ENCODE measurements at places on chromosomes 13 and 19.

GRCh38 chr13:33583398-33583797, 234.6 kb upstream of the RFC3 start:
- DNase-seq: no peak

GRCh38 chr13:40333226-40333625, 333.2 kb downstream of the FOXO1 start:
- no peak for DNase-seq

- DNase-seq: no peak
Observed at GRCh38 chr13:99265162-99265800, 7.1 kb upstream of the GPR18 start.

- no peak for DNase-seq
Observed at GRCh38 chr19:19304186-19304965, 15.9 kb downstream of the SUGP1 start.

- no peak for DNase-seq
Observed at GRCh38 chr13:40613914-40614313, 52.5 kb downstream of the FOXO1 start.

DNA sequence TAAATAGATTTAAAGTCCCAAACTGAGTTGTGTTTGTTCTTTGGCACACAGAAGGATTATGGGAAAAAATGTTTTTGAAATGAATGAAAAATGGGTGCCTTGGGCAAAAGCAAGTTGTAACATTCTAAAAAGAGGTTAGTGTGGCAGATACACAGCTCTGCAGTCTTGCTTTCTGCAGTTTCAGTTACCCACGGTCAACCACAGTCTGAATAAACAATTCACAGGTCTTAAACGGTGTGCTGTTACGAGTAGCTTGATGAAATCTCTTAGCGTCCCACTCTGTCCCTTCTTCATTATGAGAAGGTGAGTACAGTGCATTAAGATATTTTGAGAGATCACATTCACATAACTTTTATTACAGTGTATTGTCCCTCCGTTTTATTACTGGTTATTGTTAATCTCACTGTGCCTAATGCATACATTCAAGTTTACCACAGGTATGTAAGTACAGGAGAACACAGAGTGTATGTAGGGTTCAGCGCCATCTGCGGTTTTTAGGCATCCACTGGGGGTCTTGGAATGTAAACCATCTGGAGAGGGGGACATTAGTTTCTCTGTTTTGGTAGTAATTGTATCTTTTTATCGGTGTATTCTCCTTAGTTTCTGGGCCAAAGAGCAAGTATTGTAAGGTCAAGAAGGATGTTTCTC, 8.1 kb downstream of the FARP1 start:
- DNase-seq: no peak

DNA sequence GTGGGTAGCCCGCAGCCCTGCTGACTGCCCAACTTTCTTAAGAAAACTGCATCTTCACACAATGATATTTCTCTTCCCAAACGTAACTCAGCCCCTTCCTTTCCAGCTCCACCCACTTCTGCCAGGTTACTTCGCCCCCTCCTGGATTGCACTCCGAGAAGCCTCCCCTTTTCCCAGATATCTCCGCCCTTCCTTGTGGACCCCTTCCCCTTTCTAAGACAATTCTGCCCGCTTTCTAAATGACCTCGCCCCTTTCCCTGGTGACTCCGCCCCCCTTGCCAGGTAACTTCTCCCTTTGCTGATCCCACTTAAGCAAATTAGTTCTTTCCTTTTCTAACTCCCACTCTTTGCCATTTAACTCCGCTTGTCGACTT, 2.6 kb downstream of the VSIG10L start:
- no peak for DNase-seq

DNA sequence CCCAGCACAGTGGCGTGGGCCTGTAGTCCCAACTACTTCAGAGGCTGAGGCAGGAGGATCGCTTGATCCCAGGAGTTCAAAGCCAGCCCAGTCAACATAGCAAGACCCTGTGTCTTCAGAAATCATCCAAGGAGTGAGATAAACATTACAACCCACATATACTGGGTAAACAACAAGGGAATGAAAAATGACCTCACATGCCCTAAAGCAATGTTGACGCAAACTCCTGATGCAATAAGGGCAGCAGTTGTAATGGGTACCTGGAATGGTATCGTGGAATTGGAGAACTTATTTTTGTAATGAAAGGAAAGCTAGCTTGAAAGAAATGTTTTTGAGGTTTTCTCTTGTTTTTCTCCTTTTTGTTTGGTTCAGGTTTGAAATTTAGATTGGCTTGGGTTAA, 24.5 kb upstream of the LGALS16 start:
- DNase-seq: no peak

- no peak for DNase-seq
Observed at GRCh38 chr19:12485052-12485416, 418 bp upstream of the ZNF709 start.

DNA sequence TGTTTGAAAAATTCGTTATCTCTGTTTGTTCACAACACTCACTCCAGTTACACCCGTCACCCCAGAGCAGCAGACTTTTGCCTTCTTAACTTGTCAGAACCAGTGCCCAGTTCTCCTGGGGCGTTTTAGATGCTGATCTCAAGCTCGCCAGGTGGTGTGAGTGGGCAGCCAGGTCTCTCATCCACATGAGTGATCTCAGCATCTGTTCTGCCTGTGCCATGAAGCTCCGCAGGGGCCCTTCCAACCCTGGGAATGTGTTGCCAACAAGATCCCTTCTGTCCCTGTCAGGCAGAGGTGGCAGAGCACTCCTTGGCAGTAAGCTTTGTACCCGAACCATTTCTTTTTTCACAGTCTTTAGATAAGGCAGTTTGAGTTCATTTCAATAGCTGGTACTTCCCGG, 896.5 kb downstream of the UQCRFS1 start:
- DNase-seq: no peak

- peak; percentile 30 for DNase-seq
Observed at GRCh38 chr19:3687774-3688706, 12.2 kb downstream of the PIP5K1C start.

DNA sequence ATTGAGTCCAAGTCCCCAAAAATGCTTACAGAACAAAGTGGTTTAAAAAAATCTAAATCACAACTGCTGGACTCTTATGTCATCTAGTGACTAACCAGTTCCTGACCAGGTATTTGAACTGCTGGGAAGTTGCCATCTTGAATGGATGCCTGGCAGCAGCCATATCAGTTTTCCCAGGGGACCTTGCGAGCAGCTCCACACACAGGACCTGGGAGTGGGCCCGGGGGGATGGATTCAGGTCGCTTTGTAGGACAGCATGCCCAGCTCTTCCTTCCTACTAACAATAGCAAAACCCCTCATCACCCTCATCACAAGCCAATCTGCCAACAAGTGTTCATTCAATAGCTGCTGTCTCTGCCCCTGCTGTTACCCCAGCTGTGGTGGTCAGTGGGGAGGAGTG, 65.3 kb downstream of the KCTD15 start:
- DNase-seq: no peak

DNA sequence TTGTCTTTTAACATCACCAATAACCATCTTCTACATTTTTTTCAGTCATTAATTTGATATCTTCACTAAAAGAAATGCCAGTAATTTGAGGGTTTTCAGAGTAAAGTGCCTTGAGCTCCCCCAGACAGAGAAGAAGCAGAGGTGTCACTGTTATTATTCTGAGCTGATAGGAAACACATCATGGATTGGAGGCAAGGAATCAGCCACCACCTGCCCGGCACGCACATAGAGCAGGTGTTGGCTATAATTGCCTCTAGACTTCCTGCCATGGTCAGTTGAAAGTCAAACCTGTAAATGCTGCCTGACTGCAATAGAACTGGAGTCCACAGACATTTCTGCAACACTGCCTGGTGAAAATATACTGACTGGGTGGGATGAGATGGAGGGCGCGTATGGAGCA, 776.6 kb downstream of the UQCRFS1 start:
- no peak for DNase-seq

DNA sequence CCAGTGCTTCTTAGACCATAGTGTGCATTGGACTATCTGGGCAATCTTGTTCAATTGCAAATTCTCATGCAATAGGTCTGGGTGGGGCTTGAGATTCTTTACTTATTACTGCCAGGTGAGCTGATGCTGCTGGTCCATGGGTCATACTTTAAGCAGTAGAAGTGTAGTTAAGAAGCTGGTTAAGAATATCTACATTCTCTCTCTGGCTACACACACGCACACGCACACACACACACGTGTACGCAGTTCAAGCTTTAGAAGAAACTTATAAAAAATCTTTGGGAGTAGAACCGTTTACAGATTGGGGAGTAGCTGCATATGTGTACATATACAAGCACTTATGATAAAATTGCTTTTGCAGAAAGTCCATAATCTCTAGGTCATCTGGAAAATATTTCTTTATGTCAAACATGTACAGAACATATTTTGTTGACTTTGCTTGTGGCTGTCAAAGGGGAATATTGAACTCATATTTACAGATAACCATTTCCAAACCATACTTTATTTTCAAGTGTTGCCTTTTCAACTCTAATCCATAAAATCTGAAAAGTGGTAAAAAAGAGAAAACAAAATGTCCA, 99.7 kb downstream of the GPC6 start:
- no peak for DNase-seq

DNA sequence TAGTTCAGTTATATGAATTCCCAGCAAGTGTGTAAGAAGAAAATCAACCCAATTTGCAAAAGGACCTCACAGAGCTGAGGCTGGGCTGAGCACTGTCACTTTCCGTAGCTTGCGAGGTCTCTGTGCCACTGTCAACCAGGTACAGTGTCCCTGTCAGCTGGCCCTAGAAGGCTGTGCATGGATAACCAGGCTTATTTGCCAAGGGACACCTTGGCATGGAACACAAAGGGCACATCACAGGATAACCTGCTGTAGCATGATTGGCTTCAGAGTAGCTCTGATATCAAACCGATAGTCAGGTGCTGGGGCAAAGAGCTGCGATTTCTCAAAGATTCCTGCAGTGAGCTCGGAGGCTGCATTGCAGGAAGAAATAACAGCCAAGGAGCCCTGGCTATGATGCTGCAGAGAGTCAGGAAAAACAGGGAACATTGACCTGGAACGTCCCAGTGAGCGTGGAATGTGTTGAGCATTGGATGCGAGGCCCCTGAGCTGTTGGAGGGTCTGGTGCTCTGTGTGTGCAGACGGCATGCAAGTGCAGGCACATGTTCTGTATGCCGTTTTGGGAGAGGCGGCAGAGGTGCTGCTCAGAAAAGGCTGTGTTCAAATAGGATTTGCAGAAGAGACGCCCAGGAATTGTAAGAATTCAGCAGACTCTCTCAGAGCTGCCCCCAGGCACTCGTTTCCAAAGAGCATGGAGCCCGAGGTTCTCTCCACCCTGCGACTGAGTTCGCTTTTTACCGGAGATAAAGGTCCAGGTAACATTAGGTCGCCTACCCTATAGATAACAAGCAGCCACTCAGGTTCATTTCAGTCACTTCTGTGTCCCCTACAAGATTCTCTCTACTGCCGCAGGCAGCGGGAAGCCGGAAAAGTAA, 213.5 kb upstream of the IRS2 start:
- DNase-seq: no peak

DNA sequence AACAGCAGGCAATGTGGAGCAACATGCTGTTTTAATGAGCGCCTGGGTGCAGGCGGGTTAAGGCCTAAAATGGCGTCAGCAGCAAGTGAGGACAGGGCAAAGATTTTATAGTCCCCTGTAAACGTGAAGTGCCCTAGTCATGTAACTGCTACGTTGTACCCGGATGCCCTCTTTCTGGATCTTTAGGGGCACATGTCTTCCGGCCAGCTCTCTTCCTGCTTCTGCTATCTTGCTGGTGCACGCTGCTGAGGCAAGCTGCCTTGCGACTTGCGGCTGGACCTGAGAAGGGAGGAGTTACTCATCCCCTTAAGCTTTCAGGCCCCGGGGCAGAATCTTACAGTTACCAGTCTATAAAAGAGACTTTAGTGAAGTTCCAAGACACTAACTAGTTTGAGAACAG, 303.6 kb upstream of the DACH1 start:
- DNase-seq: no peak

DNA sequence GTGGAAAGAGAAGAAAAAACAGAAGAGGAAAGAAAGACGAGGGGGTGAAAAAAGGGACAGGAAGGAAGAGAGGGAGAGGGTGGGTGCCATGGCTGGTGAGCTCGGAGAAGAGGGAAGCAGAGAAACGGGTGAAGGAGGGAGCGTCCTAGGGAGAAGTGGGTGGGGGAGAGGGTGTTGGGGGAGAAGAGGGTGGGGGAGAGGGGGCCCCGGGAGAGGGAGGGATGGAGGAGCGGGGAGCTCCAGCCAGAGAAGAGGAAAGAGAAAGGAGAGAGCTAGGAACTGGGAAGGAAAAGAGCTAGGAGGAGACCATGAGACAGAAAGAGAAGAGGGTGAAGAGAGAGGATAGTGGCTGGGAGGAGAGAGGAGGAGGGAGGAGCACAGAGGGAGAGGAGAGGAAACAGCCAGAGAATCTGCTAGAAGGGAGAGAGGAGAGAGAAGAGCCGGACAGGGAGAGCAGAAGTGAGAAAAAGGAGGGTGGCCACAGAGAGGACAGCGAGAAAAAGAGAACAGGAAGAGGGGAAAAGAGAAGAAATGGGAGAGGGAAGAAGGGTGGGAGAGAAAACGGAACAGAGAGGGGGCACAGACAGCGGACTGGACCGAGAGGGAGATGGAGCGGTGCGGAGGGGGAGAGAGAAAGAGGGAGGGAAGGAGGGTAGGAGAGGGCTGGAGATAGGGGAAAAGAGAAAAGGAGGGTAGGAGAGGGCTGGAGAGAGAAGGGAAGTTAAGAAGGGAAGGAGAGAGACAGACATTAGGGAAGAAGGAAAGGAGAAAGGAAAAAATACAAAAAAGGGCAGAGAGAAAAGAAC, 11.9 kb upstream of the GARIN5A start:
- no peak for DNase-seq

GRCh38 chr13:45432737-45433380, 14.7 kb upstream of the SLC25A30 start:
- no peak for DNase-seq

DNA sequence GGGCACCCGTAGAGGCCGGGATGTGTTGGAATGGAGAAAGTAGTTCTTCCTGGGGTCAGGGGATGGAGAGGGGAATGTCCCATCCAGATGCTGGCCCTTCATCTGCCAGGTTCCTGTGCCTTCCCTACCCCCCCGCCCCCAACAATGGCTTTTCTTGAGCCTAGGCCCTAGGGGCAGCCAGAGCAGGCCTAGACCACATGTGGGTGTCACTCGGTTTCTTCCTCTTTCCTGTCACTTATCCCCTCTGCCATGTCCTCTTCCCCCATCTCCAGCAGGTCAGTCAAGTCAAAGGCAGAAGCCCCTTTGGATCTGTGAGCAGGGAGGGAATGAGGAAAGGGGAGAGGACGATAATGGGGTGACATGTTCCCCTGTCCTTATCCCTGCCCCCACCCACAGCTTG, 36.4 kb downstream of the LYL1 start:
- DNase-seq: no peak

Measured in activated CD4-positive, alpha-beta T cell treated with anti-CD3 and anti-CD28 coated beads, Interleukin-2, amount 50 U/mL, for 1 hour (primary cell).